Effector memory CD8-positive, alpha-beta T cell (primary cell): ENCODE measurements at places on chromosomes 7 and 10.

- DNase-seq = no peak
These were observed 58.6 kb downstream of the ADRB1 start for GRCh38 chr10:114102256-114102655.

- no peak for DNase-seq
These were observed 49.8 kb downstream of the PODXL start for GRCh38 chr7:131506597-131506996.

DNA sequence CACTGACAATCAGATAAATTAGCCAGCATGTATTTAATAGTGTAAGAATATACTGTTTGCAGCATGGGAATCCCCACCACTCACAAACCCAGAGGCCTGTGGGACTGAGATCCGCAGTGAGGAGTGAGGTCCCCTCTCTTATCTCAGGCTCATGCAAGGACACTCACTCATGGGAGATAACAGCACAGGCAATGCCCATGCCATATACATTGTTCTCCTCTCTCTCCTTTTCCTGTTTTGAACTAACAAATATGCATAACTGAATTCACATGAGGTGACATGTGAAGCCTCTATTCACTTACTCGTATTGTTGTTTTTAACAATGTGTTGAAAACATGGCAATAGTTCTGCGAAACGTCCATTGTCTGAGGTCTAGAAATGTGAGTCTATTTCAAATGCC lies 230.5 kb downstream of the ARHGAP21 start:
- no peak for DNase-seq

DNA sequence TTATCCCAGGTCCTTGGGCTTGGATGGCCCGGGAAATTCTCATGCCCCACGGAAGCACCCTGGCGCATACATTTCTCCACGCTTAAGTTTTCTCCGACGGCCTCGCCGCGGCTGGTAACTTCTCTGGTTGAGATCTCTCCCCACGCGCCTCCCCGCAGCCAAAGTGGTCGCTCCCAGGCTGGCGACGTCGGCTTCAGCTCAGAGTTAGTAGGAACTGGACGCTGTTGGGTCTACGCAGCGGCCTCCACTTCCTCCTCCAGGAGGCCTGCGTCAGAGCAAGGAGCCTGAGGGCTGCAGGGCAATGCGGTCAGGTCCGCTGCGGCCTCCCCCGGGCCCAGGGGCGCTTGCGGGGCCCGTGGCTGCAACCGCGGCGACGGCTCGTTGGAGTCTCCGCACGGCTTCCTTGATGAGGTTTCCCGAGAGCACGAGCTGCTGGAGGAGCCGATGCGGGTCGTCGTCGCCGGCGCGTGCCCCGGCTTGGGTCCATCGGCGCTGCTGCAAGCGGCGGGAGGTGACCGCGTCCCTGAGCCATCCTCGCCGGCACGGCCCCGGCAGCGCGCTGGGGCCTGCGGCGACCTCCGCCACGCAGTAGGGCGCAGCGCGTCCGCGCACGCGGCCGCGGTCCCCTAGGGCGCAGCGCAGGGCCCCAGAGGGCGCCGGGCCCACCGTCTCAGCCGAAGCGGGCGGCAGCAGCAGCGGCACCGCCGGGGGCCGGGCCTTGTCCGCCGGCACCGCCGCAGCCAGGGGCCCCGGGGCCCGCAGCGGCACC lies 744 bp downstream of the FRAT2 start:
- DNase-seq = no peak

GRCh38 chr7:107480932-107481331 lies 11.1 kb downstream of the GPR22 start:
- DNase-seq = no peak

DNA sequence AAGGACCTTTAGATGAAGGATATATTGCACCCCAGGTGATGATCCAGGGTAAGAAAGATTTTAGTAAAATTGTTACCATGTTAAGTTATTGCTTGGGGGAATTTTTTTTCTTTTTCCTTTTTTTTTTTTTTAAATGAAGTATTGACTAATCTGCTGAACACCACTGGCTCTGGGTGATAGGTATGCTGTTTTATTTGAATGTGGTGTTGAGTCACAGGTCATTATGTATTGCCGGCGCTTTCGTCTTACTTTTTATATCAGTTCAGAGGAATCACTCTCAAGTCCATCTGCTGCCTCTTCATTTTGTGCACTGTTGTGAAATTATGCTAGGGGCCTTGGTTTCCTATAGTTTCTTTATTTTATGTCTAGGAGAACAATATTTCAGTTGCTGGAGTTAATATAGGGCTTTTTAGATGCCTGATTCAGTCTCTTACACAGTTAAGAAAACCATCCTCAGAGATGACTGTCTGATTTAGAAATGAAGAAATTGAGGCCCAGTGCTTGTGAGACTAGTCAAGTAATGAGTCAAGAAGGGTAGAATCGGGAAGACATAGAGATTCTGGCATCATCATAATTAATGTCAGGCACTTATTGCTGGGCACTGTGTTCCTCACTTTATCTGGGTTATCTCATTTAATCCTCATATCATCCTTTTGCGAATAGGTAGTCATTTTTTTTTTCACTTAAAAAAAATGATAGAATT lies 38.7 kb downstream of the NRF1 start:
- no peak for DNase-seq

GRCh38 chr10:21624951-21625350 lies 90.9 kb downstream of the MLLT10 start:
- DNase-seq = no peak

- no peak for DNase-seq
These were observed at the start of gene ASIC3 for GRCh38 chr7:151047976-151048815. TSS of gene ASIC3 (plus strand) at chr7:151048531. CDS start at chr7:151048886, 355 bp downstream.

GRCh38 chr10:17472481-17473227 lies 18.3 kb upstream of the ST8SIA6 start:
- no peak for DNase-seq

DNA sequence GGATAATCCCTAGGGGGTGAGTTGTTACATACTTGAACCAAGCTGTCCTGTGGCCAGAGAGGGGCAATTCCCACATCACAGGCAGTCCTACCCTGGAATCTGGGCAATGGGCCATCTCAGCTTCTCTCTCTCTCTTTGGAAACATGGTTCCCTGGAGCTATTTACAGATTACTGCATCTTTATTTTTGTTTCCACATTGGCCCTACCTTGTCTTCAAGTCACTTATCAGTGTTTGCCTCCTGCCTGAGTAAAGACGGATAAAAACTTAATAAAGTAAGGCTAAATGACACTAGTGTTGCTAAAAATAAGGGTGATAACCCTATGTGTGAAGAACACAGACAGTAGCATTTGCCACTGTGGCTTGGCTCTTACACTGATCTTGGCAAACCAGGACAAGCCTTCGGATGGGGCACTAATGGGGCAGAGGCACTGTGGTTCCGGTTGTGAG lies 228.2 kb downstream of the GFRA1 start:
- DNase-seq = no peak

- no peak for DNase-seq
These were observed 21.3 kb upstream of the HSPB1 start for GRCh38 chr7:76281006-76281705.

DNA sequence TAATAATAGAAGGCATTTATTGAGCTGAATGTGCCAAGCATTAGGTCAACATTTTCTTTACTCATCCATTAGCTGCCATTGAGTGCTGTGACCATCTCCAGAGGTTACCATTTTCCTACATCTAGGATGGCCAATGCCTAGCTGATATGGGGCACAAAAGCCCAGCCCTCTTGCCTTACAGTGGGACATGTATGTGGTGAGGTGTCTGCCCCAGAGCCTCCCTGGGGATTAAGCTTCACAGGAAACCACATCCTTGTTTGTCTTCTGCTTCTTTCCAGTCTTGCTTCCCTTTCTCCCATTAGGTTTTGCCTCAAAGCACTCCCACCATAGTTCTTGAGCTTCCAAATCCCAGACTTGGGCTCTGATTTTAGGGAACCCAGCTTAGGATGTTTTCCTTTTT lies 258.7 kb downstream of the SORCS3 start:
- DNase-seq = no peak

DNA sequence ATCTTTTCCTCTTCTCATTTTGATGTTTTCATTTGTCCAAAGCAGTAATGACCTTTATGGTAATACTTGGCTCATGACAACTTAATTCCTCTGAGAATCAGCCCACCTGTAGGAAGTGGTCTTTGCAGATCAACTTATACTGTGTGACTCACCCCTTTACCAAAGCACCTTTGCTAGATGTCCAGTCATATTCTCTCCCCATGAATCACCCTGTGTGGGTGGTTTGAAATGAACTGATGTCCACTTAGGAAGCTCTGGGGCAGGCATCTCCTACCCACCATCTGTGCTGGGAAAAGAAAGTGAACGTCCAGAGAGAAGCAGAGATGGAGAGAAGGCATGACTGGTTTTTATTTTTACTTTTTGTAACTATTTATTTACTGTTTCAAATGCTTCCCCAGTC lies 410.3 kb downstream of the KIF20B start:
- DNase-seq = no peak

DNA sequence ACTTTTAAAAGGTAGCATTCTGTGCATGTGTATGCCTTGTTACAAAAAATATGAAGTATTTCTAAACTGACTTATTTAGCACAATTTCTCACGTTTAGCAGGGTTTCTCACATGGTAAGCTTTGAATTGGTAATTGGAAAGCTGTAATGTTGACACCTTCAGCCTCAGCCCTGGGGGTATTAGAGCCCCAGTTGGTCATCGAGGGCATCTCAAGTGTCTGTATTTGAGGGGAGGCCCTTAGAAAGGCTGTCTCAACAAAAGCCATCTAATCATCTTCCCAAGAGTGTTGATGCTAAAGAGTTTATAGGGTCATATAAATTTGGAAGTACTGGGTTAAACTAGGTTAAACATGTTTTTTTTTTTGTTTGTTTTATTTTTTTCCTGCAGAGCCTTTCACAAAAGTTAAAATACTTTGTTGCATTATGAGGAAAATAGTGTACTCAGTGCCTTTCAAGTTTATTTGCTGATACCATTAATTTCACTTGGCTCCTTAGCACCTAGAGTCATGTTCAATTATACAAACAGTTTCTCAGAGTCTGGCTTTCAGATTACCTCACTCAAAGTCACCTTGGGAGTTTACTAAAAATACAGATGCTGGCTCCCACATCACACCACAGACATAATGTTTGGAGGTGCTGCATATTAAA lies 134.0 kb downstream of the CD36 start:
- DNase-seq = no peak

- DNase-seq = no peak
These were observed 182.9 kb upstream of the TCF7L2 start for GRCh38 chr10:112767156-112767555.

- DNase-seq = no peak
These were observed 48.6 kb downstream of the DGKI start for GRCh38 chr7:137798073-137798763.

DNA sequence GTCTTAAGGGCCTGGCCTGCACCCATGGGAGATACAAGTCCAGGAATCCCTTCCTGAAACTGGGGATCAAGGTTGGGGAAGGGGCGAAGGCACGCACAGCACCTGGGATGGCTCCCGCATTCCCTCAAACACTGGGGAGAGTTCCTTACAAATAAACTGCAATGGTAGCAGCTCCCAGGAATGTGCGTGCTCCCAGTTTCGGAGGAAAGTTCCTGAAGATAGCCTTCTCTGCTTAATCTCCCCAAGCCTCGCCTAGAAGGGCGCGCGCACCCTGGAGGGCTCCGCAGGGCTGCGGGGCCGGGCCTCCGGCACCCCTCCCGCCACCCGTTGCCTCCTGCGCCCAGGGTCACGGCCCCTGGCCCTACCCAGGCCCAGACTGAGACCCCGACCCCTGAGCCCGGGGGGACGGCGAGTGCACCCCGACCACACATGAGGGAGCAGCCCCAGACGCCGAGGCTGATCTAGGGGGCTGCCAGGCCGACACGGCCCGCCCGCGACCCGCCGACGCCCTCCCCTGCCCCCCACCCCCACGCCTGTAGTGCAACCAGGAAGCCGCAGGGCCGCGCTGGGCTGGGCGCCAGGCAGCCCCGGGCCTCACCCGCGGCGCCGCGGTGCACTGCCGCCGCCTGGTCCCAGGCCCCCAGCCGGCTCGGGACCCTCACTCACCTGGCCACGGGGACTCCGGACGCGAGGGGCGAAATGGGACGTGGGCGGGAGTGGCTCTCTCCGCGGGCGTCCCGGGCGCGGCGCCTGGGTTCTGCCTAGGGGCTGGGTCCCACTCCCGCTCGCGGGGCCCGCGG lies 460 bp downstream of the ANXA11 start:
- peak; percentile 15 for DNase-seq
